ENCODE measurements at places on chromosomes 16 and 17.

- no peak for DNase-seq
Measured at GRCh38 chr17:18364166-18364565, 816 bp upstream of the SHMT1 start.

DNA sequence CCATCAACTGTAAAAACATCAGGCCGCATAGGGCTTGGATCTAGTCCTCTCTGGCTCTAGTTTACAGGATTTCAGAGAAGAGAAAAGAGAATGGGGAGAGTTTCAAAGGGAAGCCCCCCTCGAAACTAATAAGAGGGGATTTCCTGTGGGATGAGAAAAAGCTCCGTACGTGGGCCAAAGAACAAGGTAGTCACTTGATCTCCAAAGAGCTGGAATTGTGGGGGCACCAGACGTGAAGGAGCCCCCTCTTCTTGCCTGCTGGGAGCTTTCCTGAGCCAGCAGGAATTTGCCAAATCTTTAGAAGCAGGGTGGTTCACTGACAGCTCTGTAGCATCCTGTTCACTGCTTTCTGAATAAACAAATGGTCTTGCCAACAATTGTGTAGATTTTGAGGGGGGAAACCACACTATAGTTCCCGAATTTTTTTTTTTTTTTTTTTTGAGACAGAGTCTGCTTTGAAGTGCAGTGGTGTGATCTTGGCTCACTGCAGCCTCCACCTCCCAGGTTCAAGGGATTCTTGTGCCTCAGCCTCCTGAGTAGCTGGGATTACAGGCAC is 7.0 kb upstream of the TMIGD1 start:
- DNase-seq: no peak

DNA sequence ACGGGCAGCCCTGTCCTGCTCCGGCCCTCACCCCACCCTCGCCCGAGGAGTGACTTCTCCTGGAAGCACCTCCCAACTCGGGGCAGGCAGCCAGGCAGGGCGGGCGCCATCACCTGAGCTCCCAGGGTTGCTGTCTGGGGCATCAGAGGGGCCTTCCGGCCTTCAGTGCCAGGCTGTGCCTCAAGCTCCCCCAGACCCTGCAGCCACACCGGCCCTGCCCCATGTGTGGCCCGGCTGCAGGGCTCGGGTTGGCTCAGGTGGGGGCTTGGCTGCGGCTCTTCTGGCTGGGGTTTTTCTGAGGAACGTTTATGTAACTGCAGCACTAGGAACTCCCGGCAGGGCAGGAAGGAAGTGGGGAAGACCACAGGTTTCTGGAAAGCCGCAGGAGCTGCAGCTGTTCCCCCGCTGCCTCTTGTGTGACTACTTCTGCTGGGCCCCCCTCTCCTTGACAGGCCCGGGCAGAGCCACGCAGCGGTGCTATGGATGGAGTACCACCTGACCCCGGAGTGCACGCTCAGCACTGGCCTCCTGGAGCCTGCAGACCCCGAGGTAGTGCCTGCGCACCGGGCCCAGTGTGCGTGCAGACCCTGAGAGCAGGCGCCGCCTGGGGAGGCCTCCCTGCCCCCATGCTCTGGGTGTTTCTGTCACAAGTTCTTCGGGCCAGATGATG is 45.6 kb downstream of the PRMT7 start:
- DNase-seq: peak; percentile 96

- DNase-seq: no peak
Measured at GRCh38 chr17:71974051-71974450, 146.8 kb upstream of the SOX9 start.

- no peak for DNase-seq
Measured at GRCh38 chr17:68587847-68588246, 13.3 kb downstream of the FAM20A start.

All from MM.1S (cell line).